Testis (tissue), 5 donors: ENCODE measurements at places on chromosomes 16 and 17. TPM values are rescaled to one million over a fixed set of nuclear protein-coding genes. Genes with fewer than 3 reads are reported as not detected.

Gene HOXB4
- 1.8 TPM for total RNA-seq

GRCh38 chr17:80270836-80271235 lies 10.2 kb downstream of the RNF213 start:
- no peak overlapping the region for H3K27ac ChIP-seq
- H3K36me3 ChIP-seq = no peaks in the 10 kb centered on the region
- DNase-seq = peak; percentile 81
- peaks cover 10% of the 10 kb centered on the region for H3K4me1 ChIP-seq
- no peaks in the 10 kb centered on the region for H3K27me3 ChIP-seq

GRCh38 chr16:30011714-30012504 lies 1.1 kb upstream of the DOC2A start:
- H3K4me1 ChIP-seq = peaks cover 8% of the 10 kb centered on the region
- H3K36me3 ChIP-seq = no peaks in the 10 kb centered on the region
- DNase-seq = no peak
- H3K4me3 ChIP-seq = peak overlapping the region; percentile 44

Gene KCNJ2
- total RNA-seq = 1.1 TPM

DNA sequence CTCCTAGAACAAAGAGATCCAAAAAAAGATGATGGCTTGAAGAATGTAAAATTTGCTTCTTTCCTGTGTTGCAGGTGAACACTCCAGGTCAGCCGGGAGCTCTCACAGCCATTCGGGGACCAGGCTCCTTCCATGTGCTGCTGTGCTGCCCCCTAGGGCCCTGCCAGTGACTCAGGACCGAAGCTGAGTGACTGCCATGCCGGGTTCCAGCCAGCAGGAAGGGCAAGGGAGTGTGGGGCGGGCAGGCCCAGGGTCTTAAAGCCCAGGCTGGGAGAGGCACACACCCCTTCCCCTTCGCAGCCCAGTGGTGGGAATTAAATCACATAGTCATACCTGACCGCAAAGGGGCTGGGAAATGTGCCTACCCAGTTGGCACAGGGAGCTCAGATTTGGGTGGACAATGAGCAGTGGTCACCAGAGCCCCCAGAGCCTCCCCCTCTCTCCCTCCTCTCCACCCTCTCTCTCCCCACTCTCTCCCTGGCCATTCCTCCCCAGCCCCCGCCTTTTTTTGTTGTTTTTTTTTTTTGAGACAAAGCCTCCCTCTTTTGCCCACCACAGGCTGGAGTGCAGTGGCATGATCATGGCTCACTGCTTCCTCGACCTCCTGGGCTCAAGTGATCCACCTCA lies 11.5 kb downstream of the EPOP start:
- DNase-seq = peak; percentile 82
- H3K4me3 ChIP-seq = no peak overlapping the region
- H3K27ac ChIP-seq = no peak overlapping the region
- H3K27me3 ChIP-seq = no peaks in the 10 kb centered on the region
- H3K36me3 ChIP-seq = no peaks in the 10 kb centered on the region

Gene PRR29
- 12.2 TPM for total RNA-seq

- no peaks in the 10 kb centered on the region for H3K4me1 ChIP-seq
- no peak overlapping the region for H3K27ac ChIP-seq
- no peak for DNase-seq
Measured at GRCh38 chr16:53995378-53995777, 291.2 kb downstream of the IRX3 start.
